ENCODE measurements at places on chromosomes 16 and 17.

DNA sequence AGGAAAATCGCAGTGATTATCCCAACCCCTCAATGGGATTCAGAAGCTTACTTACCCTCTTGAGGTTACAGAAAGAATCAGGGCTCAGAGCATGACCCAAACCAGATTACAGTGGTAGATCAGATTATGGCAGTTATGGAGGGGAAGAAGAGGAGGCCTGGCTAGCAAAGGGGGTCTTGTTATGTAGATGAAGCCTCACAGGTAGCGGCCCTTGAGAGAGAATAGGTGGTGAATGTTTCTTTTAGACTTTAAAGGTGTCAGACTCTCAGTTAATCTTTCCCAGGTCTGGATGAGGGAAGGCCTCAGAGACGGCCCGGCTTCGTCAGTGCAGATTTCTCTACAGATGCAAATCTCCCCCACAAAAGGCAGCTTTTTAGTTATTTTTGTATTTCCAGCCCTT is 15.6 kb downstream of the RNF112 start:
- no peak for DNase-seq

DNA sequence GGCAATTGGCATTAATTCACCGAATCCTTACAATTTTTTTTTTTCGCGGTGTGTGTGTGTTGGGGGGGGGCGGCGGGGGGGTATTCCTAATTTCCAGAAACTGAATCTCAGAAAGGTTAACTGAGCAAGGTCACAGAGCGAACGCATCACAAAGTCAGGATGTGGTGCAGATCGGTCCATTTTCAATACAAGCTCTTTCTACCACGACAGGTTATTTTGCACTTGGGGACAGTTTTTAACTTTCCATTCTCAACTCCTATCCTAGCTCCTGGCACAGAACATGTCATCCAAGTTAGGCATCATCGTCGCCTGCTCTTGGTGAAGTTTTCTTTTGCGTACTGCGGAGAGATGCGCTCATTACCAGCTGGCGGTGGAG is 15.4 kb upstream of the ERN1 start:
- no peak for DNase-seq

- no peak for DNase-seq
These were observed 1.2 kb upstream of the C17orf99 start for GRCh38 chr17:78144736-78145641.

DNA sequence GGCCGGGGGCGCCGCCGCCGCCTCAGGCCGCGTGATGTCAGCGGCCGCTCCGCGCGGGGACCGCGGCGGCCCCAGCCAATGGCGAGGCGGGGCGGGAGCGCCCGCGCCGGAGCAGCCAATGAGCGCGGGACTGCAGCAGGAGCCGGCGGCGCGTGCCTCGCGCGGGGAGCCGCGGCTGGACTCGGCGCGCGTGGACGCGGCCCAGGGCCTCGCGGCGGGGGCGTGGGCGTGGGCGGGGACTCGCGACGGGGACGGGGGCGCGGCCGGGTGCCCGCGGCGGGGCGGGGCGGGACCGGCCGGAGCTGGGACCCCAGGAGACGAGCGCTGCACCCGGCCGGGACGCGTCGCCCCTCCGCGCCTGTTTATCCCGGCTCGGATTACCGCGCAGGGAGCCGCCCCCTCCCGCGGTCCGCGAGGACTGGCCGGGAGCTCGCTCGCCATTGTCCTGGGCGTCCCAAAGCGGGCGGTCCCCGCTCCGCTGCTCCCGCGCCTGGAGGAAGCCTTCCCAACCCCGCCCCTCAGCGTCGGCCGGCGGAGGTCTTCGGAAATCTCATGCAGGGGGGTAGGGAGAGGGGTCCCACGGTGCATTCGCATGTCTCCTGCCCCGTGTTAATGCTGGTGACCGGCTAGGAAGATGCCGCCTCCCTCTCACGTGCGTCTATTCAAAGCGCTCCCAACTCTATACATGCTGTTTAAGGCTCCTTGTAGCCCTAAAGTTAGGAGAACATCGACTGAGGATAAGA is at the start of gene RNF157:
Gene RNF157, minus strand, starts transcription at position 33 of the 743 bp plus-strand sequence. CDS start 253 bp downstream, outside the sequence.
- DNase-seq, result peak; percentile 42

GRCh38 chr17:1490643-1491442 is 1.6 kb downstream of the MYO1C start:
- no peak for DNase-seq

DNA sequence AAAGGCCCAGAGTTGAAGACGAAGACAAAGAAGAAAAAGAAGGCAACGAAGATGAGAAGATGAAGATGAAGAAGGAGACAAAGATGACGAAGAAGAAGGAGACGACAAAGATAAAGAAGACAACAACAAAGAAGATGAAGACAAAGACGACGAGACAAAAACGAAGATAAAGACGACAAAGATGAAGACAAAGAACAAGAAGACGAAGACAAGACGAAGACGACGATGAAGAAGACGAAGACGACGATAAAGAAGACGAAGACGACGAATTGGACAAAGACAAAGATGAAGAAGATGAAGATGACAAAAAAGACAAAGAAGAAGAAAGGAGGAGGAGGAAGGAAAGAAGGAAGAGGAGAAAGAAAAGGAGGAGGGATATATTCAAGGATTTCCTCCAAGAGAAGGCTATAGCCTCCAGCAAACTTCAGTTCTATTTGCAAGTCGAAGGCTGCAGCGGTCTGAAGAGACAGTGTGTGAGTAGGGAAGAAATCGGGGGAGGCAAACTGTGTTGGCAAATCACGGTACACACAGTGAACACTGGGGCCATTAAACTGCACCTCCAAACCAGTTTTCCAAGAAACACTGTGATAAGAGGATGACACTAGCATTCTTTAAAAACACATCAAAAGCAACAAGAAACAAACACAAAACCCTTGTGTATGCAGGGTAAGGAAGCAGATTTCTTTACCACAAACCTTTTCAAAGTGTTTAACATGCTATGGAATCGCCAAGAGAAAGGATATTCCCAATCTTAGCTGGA is 40.5 kb downstream of the MARF1 start:
- DNase-seq, result no peak

GRCh38 chr17:6067060-6067459 is 3.1 kb upstream of the WSCD1 start:
- no peak for DNase-seq

GRCh38 chr17:45136846-45137560 is 1.5 kb downstream of the ACBD4 start:
- DNase-seq, result no peak

Data from choroid plexus epithelial cell (primary cell).